ENCODE measurements at places on chromosomes 13 and 19.

DNA sequence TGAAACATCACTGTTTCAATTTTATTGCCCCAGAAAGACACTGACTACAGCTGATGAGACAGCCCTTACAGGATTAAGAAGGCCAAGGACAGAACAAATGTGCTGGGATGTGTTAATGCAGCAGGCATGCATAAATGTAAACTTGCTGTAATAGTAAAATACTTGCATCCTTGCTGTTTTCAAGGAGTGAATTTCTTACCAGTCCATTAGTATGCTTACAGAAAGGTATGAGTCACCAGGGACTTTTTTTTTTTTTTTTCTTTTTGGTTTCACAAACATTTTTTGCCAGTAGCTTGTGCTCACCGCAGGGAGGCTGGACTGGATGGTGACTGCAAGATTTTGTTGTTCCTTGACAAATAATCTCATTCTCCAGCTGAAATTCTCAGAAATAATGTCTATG, 55.1 kb downstream of the GPR180 start:
- DNase-seq = no peak

GRCh38 chr13:106599875-106600797, 32.2 kb upstream of the ARGLU1 start:
- DNase-seq = no peak

- peak; percentile 34 for DNase-seq
These were observed 79.3 kb downstream of the KDM4B start for GRCh38 chr19:5048091-5048726.

- no peak for DNase-seq
These were observed 1.5 kb downstream of the ZNF235 start for GRCh38 chr19:44303320-44303719.

GRCh38 chr13:101649488-101650126, 197.1 kb downstream of the ITGBL1 start:
- DNase-seq = no peak

- no peak for DNase-seq
These were observed 14.3 kb downstream of the SLC27A1 start for GRCh38 chr19:17484520-17485185.

DNA sequence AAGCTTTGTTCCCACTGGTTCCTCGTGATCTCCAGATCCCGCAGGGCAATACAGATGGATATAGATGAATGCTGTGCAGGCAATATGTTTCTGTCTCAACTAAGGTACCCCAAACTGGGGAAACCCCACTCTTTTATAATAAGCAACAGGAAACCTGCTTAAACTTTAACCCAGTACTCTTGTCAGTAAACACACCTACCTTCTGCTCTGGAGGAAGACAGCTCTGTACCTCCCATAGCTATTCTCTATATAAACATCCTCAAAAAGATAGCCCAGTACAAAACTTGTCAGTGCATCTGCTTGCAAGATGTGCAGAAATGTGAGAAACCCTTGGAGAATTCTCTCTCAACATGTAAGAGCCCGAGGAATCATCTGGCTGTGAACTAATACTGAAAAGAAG, 583.6 kb downstream of the OLFM4 start:
- DNase-seq = no peak
